ENCODE measurements at places on chromosomes 12 and 14. TPM values are rescaled to one million over a fixed set of nuclear protein-coding genes. Genes with fewer than 3 reads are reported as not detected.

The C12orf56 gene
- not detected for total RNA-seq

The PLA2G1B gene
- not detected for total RNA-seq

The DLK1 gene
- total RNA-seq = not detected

The LRRC10 gene
- total RNA-seq = not detected

The KCNJ8 gene
- total RNA-seq = 4.0 TPM

The HOXC4 gene
- 1.1 TPM for total RNA-seq

DNA sequence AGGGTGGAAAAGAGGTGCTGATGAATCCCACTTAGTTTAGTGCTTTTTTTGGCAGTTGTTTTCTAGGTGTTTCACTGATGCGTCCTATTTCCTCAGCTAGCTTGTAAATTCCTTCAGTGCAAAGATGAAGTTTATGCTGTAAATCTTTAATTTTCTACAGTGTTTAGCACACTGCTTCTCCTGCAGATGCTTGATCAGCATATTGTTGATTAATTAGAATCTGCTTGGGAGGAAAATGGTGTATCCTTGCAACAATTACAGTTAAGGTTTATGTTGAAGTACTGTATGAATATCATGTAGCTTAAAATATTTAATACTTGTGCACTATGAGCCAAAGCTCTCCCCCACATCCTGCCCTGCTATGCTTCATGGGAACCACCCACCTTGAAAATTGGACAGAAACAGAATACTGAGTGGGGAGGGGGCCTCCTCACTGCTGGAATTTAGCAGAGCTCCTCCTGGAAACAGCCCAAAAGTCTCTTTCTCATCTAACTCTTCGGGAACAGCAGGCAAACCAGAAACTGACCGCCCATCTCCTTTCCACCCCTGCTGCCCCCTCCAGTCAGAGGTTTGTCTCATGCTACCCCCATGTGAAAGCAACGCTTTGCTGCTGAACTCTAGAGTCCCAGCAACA lies 20.3 kb upstream of the DHRS4 start:
- DNase-seq = no peak
- no peak overlapping the region for H3K4me3 ChIP-seq
- H3K36me3 ChIP-seq = no peaks in the 10 kb centered on the region
- H3K27ac ChIP-seq = no peak overlapping the region

- no peak overlapping the region for H3K4me3 ChIP-seq
- no peaks in the 10 kb centered on the region for H3K36me3 ChIP-seq
These were observed 99.8 kb upstream of the TMTC1 start for GRCh38 chr12:29883525-29883924.

- no peaks in the 10 kb centered on the region for H3K27me3 ChIP-seq
- no peak overlapping the region for H3K4me3 ChIP-seq
- H3K36me3 ChIP-seq = no peaks in the 10 kb centered on the region
- no peak overlapping the region for H3K27ac ChIP-seq
These were observed 5.0 kb upstream of the OS9 start for GRCh38 chr12:57688931-57689330.

DNA sequence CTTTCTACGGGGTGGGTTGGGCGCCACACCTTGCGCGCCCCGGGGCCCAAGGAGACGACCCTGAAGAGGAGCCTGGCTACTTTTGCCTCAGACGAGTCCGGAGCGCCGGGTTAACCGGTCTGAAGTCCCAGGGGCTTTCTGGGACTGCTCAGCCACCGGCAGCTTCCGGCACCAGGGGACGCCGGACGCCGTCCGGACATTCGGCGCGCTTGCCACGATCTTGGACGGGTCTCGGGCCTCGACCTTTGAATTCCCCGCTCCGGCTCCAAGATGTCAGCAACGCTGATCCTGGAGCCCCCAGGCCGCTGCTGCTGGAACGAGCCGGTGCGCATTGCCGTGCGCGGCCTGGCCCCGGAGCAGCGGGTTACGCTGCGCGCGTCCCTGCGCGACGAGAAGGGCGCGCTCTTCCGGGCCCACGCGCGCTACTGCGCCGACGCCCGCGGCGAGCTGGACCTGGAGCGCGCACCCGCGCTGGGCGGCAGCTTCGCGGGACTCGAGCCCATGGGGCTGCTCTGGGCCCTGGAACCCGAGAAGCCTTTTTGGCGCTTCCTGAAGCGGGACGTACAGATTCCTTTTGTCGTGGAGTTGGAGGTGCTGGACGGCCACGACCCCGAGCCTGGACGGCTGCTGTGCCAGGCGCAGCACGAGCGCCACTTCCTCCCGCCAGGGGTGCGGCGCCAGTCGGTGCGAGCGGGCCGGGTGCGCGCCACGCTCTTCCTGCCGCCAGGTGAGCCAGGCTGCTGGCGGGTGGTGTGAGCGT lies at the start of gene ACOT4:
Gene ACOT4, plus strand, starts transcription at position 184 of the 760 bp plus-strand sequence. Its CDS starts 87 bp downstream, at position 271.
- peak within 1 kb of the TSS; percentile 57 for H3K4me3 ChIP-seq
- peak; percentile 80 for DNase-seq
- H3K27ac ChIP-seq = peak within 1 kb of the TSS; percentile 65
- H3K27me3 ChIP-seq = no peaks in the 10 kb centered on the region

DNA sequence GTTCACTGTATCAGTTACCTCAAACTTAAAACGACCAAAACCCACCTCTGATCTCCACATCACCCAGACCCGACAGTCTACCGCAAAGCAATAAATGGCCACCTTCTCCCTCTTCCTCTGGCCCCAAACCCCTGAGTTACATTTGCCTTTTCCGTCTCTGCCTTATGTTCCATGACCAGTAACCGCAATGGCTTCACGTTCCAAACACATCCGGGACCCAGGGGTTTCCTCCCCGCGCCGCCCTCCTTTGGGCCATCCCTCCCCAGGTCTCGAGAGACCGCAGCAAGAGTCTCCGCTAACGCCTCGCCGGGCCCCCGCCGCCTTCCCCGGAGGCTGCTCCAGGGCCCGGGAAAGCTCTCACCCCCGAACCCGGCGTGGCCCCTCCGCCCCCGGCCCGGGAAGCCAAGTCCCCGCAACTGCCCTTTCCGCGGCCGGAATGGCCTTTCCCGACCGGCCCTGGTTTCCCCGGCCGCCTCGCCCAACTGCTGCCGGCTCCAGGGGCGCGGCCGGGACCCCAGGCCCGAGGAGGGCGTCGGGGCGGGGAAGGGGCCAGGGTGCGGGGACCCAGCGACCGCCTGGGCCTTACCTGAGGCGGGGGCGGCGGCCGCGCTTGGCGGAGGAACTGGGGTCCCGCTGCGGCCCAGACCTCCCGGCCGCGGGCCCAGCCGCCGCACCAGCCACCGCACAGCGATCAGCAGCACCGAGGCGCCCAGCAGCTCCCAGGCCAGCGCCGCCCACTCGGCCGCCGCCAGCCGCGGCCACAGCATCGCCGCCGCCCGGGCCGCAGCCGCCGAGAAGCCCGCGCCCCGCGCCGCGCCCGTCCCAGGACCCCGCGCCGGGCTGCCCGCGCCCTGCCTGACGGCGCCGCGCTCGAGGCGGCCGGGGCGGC lies at the start of gene ANKLE2:
Gene ANKLE2, minus strand, starts transcription at position 801 of the 889 bp plus-strand sequence. Its CDS starts 34 bp downstream, at position 767.
- no peaks in the 10 kb centered on the region for H3K36me3 ChIP-seq
- peak; percentile 84 for DNase-seq
- H3K27ac ChIP-seq = peak within 1 kb of the TSS; percentile 98
- no peaks in the 10 kb centered on the region for H3K27me3 ChIP-seq
- H3K4me1 ChIP-seq = peaks cover 12% of the 10 kb centered on the region

DNA sequence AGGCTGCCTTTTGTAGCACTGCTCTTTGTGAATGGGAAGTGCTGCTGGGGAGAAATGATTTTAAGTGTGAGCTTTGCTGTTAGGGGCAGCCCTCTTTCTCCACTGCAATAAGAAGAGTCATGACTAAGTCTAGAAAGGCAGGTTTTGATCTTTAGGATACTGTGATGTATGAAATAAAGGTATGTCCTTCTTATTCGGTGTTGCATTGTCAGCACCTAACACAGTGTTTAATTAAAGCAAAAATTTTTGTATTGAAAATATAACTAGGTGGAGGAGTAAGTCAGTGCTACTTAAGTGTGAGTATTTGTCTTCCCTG lies 81.5 kb downstream of the ETV6 start:
- no peak for DNase-seq
- no peak overlapping the region for H3K4me3 ChIP-seq
- no peaks in the 10 kb centered on the region for H3K36me3 ChIP-seq
- peaks cover 54% of the 10 kb centered on the region for H3K4me1 ChIP-seq
- no peaks in the 10 kb centered on the region for H3K27me3 ChIP-seq

DNA sequence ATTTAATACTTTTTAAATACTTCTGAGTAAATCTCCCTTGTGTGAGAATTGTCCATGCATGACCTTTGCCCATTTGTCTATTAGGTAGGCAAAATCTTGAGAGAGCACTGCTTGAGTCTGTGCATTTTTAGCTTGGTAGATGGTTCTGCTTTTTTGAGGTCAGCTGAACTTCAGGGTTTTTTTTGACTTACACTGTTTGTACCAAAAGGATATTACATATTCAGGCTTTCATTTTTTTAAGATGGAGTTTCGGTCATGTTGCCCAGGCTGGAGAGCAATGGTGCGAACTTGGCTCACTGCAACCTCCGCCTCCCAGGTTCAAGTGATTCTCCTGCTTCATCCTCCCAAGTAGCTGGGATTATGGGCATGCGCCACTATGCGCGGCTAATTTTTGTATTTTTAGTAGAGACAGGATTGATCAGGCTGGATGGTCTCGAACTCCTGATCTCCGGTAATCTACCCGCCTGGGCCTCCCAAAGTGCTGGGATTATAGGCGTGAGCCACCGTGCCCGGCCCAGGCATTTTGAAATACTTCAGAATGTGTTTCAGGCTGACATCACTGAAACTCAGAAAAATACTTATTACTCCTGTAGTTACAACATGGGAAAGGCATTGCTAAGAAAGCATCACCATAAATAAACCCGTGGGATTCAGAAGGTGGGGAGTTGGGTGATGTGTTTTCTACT lies 11.1 kb downstream of the RASSF3 start:
- H3K4me1 ChIP-seq = peaks cover 24% of the 10 kb centered on the region
- peak overlapping the region; percentile 51 for H3K27ac ChIP-seq
- no peak for DNase-seq
- H3K36me3 ChIP-seq = no peaks in the 10 kb centered on the region
- no peaks in the 10 kb centered on the region for H3K27me3 ChIP-seq

DNA sequence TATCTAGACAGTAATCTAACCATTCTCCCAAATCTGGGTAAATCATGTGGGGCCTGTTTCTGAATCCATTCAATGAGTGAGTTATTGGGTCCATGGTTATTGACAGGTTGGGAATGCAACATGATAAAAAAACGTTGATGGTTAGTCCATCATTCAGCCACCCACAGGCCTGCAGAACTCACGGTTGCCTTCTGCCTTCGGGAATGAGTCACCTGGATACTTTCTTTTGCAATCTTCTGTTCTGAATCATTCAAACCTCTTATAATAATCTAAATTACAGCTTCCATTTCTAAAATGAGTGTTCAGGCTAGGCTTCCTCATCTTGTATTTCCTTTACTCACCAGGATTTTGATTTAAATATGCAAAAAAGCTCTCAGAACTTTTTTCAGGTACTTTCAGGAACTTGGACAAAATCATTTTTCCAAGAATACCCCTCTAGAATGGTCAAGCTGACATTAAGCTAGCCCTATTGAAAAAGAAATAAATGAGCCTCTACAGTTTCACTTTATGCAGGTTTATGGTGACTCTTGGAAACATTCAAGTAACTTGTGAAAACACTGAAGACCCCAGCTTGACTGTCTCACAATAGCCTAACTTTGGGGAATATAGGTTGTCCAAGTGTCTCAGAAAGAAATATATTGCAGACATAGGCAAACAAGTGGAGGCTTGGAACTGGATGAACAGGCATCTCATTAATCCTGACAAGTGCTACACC lies 94.4 kb downstream of the KCNK10 start:
- H3K4me1 ChIP-seq = no peaks in the 10 kb centered on the region
- H3K4me3 ChIP-seq = no peak overlapping the region
- no peak for DNase-seq
- no peaks in the 10 kb centered on the region for H3K36me3 ChIP-seq
- H3K27me3 ChIP-seq = no peaks in the 10 kb centered on the region

DNA sequence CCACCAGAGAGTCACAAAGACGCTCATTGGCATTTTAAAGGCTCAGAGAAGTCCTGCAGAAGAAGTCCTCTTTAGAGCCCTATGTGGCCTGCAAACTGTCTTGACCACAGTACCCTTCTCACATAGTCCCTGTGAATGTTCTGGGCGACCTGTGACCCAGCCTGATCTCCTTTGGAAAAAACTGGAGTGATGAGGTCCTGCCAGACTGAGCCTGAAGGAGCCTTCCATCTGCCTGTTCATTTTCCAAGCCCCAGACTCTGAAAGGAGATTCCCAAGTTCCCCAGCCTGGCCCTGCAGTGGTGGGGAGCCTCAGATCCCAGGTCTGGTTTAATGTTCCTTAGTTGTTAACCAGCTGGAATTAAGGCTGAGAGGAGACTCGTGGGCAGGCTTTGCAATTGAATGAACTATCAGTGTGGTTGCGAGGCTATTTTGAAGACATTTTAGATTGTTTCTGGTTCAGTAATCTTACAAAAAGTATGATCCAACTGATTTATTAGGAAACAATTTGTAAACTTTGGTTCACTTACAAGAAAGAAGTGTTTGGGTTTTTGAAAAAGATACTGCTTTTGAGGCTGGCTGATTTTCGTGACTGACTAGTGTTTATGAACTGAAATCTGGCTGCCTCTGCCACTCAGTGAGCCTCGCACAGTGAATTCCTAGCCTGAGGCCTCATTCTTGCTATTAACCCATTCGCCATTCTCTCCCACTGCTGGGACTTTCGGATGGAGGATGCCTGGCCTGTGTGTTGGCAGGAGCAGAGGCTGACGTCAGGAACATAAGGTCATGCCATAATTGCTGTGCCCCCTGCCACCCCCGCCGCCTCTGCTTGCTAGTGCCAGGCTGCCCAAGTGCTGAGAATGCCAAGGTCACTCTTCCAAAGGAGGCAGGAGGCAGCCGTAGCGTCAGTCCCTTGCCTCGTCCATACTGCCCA lies 249.0 kb downstream of the CACNA1C start:
- no peaks in the 10 kb centered on the region for H3K4me1 ChIP-seq
- H3K4me3 ChIP-seq = no peak overlapping the region
- H3K27me3 ChIP-seq = no peaks in the 10 kb centered on the region
- peak overlapping the region; percentile 25 for H3K27ac ChIP-seq

GRCh38 chr14:60095781-60096450 lies 4.2 kb downstream of the PCNX4 start:
- H3K27me3 ChIP-seq = no peaks in the 10 kb centered on the region
- H3K36me3 ChIP-seq = no peaks in the 10 kb centered on the region
- no peak overlapping the region for H3K4me3 ChIP-seq
- H3K27ac ChIP-seq = no peak overlapping the region

- H3K4me3 ChIP-seq = no peak overlapping the region
- no peaks in the 10 kb centered on the region for H3K27me3 ChIP-seq
- H3K27ac ChIP-seq = no peak overlapping the region
- H3K36me3 ChIP-seq = no peaks in the 10 kb centered on the region
These were observed 44.5 kb downstream of the SLC38A6 start for GRCh38 chr14:61025251-61026223.

DNA sequence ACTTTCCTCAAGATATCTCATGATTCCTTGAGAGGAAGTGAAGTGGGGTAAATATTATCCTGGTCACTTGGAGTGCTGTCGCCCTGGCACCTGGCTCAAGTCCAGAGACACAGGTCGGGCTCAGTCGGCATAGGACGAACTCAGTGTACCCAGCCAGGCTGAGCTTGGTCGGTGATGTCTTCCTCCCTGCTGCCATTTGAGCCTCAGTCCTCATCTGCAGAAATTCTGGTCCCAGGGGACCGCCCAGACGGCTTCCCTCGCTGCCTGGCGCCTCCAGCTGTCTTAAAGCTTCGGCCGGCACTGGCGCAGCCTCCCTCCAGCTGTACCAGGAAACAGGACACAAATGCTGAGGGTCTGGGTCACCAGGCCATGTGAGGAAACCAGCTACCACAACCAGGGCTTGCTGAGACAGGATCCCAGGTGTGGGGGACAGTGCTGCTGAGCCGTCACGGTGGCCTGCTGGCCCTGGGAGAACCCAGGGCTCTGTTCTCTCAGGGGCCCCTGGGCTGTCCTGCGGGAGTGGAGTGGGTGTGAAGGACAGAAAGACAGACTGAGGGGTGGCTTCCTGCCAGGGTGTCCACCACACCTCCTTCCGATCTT lies 5.0 kb upstream of the KLC1 start:
- peaks cover 25% of the 10 kb centered on the region for H3K4me1 ChIP-seq
- H3K27ac ChIP-seq = no peak overlapping the region
- DNase-seq = peak; percentile 48
- H3K36me3 ChIP-seq = no peaks in the 10 kb centered on the region
